Lung (tissue), 17 donors: ENCODE measurements at places on chromosomes 2 and 18. TPM values are rescaled to one million over a fixed set of nuclear protein-coding genes. Genes with fewer than 3 reads are reported as not detected.

DNA sequence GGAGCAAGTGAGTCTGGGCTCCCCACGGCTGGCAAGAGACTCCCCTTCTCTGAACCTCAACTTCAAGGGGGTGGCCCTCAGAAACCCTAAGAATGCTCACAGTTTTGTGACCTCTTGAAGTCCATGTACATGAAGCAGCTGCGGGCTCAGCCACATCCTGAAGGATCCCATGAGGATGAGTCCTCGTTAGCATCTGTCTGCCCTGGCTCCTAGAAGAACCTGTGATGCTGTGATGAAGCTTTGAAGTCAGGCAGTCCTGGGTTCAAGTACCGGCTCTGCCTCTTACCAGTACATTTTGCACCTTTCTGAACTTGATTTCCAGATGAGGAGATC lies 38.1 kb downstream of the SDC1 start:
- no peak for DNase-seq

- DNase-seq: no peak
Measured at GRCh38 chr18:3577281-3577855, 127.4 kb downstream of the TGIF1 start.

DNA sequence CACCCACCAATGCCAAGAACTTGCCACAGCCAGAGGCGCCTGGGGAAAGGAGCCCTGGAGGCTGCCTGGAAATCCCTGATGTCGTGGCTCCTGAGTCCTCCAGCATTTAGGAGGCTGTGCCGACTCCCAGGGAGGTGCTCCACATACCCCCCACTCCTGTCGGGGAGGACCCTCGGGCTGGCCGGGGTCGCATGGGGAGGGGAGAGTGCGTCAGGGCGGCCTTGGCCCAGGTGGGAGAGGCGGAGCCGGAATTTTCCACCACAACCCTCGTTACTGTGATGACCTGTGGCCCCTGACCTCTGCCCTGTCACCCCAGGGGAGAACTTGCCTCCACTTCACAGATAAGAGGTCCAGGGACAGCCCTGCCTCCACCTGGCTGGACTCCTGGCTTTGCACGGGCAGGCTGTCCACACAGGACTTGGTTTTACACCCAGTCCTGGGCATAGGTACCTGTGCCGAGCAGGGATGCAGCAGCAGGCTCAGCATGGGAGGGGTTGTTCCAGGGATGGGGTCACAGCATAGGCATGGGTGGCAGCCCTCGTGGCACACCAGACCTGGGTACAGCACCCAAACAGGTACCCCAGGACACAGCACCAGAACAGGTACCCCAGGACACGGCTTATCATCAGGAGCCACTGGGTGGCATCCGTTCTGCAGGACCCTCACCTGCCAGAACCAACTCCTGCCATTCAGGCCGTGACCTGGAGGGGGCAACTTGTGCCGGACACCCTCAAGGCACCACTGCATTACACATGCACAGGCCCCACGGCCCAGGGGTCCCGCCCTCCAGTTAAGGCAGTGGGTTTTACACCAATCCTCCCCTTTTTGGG lies 12.3 kb upstream of the AGXT start:
- DNase-seq: no peak

- DNase-seq: no peak
Measured at GRCh38 chr2:191522478-191523120, 155.3 kb upstream of the NABP1 start.

DNA sequence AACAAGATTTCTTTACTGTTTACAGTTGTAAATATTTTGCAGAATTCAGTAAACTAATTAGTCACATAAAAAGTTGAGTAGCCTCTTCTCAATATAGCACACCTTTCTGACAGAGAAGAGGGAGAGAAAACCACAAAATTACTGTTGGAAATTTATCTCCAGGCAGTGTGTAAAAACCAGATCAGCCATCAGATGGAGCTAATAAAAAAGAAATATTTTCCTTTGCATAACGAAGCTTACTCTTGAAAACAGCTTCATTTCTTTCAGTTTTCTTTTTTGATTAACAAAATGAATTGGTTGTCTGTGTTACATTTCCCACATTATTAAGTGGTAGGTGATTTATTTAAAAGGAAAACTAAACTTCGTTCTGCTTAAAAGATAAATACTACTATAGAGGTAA lies 259.3 kb upstream of the KCNJ3 start:
- DNase-seq: no peak

- no peak for DNase-seq
Measured at GRCh38 chr2:164824872-164825271, 16.8 kb downstream of the COBLL1 start.

ST6GAL2 gene
- 0.16 TPM for polyA plus RNA-seq

GPC1 gene
- polyA plus RNA-seq: 28.5 TPM
